Fibroblast of the aortic adventitia (primary cell): ENCODE measurements at places on chromosomes 5 and 9. TPM values are rescaled to one million over a fixed set of nuclear protein-coding genes. Genes with fewer than 3 reads are reported as not detected.

The SPINK5 gene
- not detected in 2 replicates for total RNA-seq

The IL3 gene
- total RNA-seq: not detected in 2 replicates

The TMCO6 gene
- total RNA-seq: 21.1 and 295 TPM in 2 replicates

The SELENOP gene
- 58.1 and 119 TPM in 2 replicates for total RNA-seq

The OBP2B gene
- total RNA-seq: not detected in 2 replicates

The PCDHB3 gene
- 0.27 and 0.74 TPM in 2 replicates for total RNA-seq

The C1QTNF2 gene
- total RNA-seq: 0.57 and 2.0 TPM in 2 replicates

The ABO gene
- total RNA-seq: not detected in 2 replicates

The CCDC107 gene
- total RNA-seq: 6.1 and 10.9 TPM in 2 replicates

The TRIM36 gene
- 0.36 and 0.41 TPM in 2 replicates for total RNA-seq

The ABCA2 gene
- total RNA-seq: 21.0 and 25.0 TPM in 2 replicates

The COL5A1 gene
- 171 and 188 TPM in 2 replicates for total RNA-seq

The TAS2R1 gene
- total RNA-seq: not detected in 2 replicates

The MORN5 gene
- total RNA-seq: not detected in 2 replicates

The RBM22 gene
- total RNA-seq: 35.7 and 60.4 TPM in 2 replicates

The INSL4 gene
- not detected in 2 replicates for total RNA-seq

The RIMOC1 gene
- total RNA-seq: 30.9 and 40.9 TPM in 2 replicates

The SPZ1 gene
- total RNA-seq: not detected in 2 replicates

The SLC1A1 gene
- 9.6 and 41.7 TPM in 2 replicates for total RNA-seq

The PAPPA gene
- total RNA-seq: 12.3 and 80.5 TPM in 2 replicates

The LEAP2 gene
- 0.18 and 0.74 TPM in 2 replicates for total RNA-seq

The SPINK4 gene
- total RNA-seq: not detected in 2 replicates

The PRDM9 gene
- not detected in 2 replicates for total RNA-seq

The ORM2 gene
- total RNA-seq: not detected in 2 replicates

The PCDHB14 gene
- total RNA-seq: 0.45 and 0.74 TPM in 2 replicates

The NMUR2 gene
- total RNA-seq: not detected in 2 replicates

The AK8 gene
- total RNA-seq: 0.18 TPM in 1 of 2 replicates, not detected in the other

The CCDC192 gene
- total RNA-seq: not detected in 2 replicates

The RASEF gene
- total RNA-seq: 0.27 and 0.41 TPM in 2 replicates

The OR1K1 gene
- total RNA-seq: not detected in 2 replicates

The PRRC1 gene
- total RNA-seq: 49.2 and 79.5 TPM in 2 replicates

The FCN1 gene
- not detected in 2 replicates for total RNA-seq

The PDE8B gene
- total RNA-seq: not detected in 2 replicates

The GADD45G gene
- 0.36 and 6.1 TPM in 2 replicates for total RNA-seq

The F12 gene
- 0.27 and 1.4 TPM in 2 replicates for total RNA-seq

The OR1J1 gene
- not detected in 2 replicates for total RNA-seq
